ENCODE measurements at places on chromosomes 11 and 22.

DNA sequence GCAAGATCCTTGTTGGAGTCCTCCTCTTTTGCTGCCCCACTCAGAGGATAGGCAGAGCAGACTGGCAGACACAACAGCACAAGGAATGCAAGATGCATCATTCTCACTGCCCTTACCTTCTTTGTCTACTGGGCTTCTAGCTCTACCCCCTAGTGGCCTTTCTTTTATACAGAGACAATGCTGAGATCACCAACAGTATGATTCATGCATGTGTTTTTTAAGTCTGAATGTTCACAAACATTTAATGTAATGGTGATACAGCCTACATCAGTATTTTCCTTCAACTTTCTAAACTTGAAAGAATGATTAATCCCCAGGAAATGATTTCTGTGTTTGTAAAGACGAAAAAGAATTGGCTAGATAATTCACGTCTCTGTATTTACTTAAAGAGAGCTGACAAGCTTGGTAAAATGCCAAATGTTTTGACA is at the start of gene MMP10:
Gene MMP10 (minus strand): TSS at position 138 of the 428 bp plus-strand sequence. CDS start 37 bp downstream, at position 101.
- DNase-seq, result no peak

DNA sequence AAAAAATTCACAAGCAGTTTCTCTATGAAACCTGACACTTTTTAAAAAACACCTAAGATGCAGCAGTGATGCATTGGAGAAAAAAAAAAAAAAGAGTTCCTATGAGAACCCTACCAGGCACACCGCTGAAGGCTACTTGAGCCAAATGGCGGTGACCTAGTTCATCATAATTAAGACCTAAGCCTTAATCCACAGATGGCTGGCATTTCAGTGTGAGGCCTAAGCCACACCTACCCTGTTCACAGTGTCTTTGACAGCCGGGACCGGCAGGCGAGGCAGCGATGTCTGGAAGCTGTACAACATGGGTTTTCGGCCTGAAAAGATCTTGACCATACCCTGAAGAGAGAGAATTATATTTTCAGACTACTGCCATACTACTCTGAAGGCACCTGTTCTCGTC is 38.0 kb downstream of the CPT1A start:
- no peak for DNase-seq

- DNase-seq, result no peak
Measured at GRCh38 chr11:128260398-128260797, 327.0 kb downstream of the ETS1 start.

- peak; percentile 10 for DNase-seq
Measured at GRCh38 chr11:10564696-10565318, 3.7 kb downstream of the LYVE1 start.

DNA sequence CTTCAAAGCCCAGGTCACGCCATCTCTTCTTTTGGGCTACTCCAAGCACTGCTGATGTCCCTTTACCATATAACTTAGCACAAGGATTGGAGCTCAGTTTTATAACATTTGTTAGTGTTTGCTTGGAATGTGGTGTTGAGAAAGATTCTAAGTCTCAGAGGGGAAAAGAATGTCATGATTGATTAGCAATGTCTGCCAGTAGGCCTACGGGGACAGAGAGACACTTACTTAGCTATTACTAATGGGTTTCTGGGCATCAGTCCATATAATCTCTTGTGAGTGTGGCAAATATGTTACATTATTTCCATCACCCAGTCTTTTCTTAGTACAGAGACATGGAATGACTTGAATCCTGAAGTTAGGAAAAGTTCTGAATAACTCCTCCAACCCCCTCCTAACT is 75.4 kb upstream of the FSHB start:
- no peak for DNase-seq

DNA sequence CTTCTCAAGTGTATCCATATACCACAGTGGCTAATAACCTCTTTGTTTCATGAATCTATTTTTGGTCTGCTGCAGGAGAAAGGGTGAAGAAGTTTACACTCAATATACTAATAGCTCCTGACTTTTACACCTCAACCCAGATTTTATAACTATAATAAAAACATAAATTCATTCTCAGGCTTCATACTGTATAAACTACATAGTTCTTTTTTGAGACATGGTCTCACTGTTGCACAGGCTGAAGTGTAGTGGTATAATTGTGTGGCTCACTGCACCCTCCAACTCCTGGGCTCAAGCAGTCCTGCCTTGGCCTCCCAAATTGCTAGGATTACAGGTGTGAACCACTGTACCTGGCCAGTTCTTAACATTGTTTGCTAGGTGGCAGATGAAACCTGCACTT is 17.8 kb upstream of the CCDC179 start:
- no peak for DNase-seq

GRCh38 chr11:132911186-132911585 is 621.1 kb downstream of the OPCML start:
- DNase-seq, result no peak

DNA sequence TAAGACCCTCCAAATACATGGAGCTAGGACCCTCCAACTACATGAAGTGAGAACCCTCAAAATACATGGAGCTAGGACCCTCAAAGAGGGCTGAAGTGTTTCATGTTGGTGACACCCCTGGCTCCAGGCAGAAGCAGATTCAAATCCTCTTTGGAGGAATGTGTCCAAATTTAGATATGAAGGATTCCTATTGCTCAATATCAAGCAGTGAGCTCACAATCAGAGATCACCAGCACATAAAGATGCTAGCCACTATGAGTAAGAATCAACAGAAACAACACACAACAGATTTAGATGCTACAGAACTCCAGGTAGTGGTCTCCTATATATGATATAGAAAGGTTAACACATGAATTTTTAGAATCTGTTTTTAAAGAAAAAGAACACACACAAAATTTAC is 11.2 kb upstream of the RAB3IL1 start:
- no peak for DNase-seq

All from right renal pelvis (tissue), 4 donors.